ENCODE measurements at places on chromosomes 13 and 19.

DNA sequence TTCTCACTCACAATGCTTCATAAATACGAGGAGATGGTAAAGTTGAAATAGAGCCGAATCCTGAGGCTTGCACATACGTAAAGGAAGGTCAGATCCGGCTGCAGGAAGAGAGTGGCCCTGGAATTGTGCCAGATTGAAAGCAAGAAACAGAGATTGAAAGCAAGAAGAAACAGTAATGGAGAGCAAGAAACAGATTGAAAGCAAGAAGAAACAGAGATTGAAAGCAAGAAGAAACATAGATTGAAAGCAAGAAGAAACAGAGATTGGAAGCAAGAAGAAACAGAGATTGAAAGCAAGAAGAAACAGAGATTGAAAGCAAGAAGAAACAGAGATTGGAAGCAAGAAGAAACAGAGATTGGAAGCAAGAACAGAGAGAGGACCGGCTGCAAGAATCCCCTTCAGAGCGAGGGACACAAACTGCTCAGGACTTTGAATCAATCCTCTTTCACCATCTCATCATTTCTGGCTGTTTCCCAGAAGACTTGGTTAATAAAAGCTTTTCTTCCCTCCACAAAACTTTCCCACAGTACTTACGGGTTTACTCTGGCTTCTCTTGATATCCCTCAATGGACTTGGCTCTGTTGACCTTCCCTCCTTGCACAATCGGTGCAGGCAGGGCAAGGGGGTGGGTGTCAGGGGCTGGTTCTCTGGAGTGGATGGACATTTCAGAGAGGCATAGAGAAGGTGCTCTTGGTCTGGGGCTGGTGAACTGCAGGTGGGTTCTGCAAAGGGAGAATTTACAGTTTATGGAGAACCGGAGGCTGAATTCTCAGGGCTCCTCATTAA is 25.5 kb downstream of the OR7A5 start:
- no peak for DNase-seq
- H3K36me3 ChIP-seq = no peaks in the 10 kb centered on the region
- H3K4me1 ChIP-seq = no peaks in the 10 kb centered on the region
- H3K4me3 ChIP-seq = no peak overlapping the region

DNA sequence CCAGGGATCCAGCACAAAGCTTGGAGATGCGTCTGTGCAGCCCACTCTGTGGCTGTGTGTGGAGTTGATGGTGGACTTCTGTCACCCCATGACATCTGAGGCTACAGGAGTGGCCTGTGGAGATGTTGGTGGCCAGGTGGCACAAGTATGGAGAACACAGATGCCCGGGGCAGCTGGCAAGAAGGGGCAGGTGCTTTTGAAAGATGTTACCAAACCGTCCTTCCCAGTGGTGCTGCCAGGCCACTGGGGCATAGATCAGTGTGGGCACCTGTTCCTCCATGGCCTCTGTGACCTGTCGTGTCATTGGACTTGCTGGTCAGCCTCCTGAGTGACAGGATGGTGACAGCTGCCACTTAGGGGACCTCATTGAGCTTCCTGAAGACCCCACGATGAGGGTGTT is 36.2 kb downstream of the KDM4B start:
- peaks cover 22% of the 10 kb centered on the region for H3K4me1 ChIP-seq
- H3K4me3 ChIP-seq = no peak overlapping the region
- H3K27ac ChIP-seq = no peak overlapping the region
- no peaks in the 10 kb centered on the region for H3K27me3 ChIP-seq

- no peak overlapping the region for H3K27ac ChIP-seq
- no peaks in the 10 kb centered on the region for H3K27me3 ChIP-seq
- H3K4me3 ChIP-seq = no peak overlapping the region
- H3K4me1 ChIP-seq = peaks cover 20% of the 10 kb centered on the region
These were observed 172.8 kb downstream of the EFNB2 start for GRCh38 chr13:106362707-106363106.

DNA sequence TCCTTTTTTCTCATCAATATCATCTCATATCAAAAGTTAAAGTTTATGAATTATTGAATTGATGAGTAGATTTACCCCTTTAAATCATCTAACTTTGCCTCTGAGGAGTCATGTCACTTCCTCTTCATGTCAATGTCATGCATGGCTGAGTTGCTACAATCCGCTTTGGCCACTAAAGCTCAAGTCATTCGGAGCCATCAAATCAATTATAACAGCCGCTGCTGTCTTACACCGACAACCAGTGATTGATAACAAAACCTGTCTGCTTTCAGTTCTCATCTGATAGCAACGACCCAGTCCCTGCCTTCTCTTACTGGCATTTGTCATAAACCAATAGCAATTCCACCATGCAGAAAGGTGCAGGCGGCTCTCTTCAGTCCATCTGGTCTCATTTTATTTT is 429.3 kb downstream of the DIAPH3 start:
- H3K36me3 ChIP-seq = no peaks in the 10 kb centered on the region
- DNase-seq = no peak
- no peak overlapping the region for H3K4me3 ChIP-seq
- peaks cover 5% of the 10 kb centered on the region for H3K4me1 ChIP-seq
- no peak overlapping the region for H3K27ac ChIP-seq
- no peaks in the 10 kb centered on the region for H3K27me3 ChIP-seq

- H3K4me1 ChIP-seq = peaks cover 62% of the 10 kb centered on the region
- DNase-seq = no peak
- H3K27ac ChIP-seq = peak overlapping the region; percentile 71
- peaks cover 5% of the 10 kb centered on the region for H3K36me3 ChIP-seq
These were observed 509.5 kb downstream of the GPC6 start for GRCh38 chr13:93736081-93736480.

- H3K36me3 ChIP-seq = peaks cover 37% of the 10 kb centered on the region
- no peak overlapping the region for H3K27ac ChIP-seq
- DNase-seq = no peak
- H3K4me3 ChIP-seq = no peak overlapping the region
- no peaks in the 10 kb centered on the region for H3K4me1 ChIP-seq
- H3K27me3 ChIP-seq = no peaks in the 10 kb centered on the region
These were observed 25.5 kb downstream of the UPF1 start for GRCh38 chr19:18857223-18857622.

- no peak overlapping the region for H3K27ac ChIP-seq
- no peak for DNase-seq
- no peaks in the 10 kb centered on the region for H3K4me1 ChIP-seq
These were observed 170.0 kb upstream of the SLC10A2 start for GRCh38 chr13:103236213-103236612.

DNA sequence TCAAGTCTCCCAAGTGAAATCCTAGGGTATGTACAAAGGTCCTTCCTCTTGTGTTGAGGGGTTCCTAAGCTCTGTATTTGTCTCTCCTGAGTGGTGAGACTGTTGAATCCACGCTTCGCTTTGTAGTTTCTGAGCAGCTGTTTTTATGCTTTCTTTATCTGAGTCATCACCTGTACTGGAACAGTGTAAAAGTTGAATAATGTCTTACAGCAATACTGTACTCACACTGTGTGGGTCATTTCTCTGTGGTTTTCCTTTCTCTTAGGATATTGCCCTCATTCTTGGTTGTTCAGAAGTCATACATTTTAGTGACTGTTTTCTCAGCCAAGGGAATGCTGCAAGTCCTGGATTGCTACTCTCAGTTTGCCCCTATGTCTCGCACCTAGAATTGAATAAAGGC is 1596.6 kb downstream of the SLITRK5 start:
- no peak overlapping the region for H3K4me3 ChIP-seq
- DNase-seq = no peak
- no peak overlapping the region for H3K27ac ChIP-seq
- no peaks in the 10 kb centered on the region for H3K36me3 ChIP-seq
- H3K27me3 ChIP-seq = no peaks in the 10 kb centered on the region
- H3K4me1 ChIP-seq = peaks cover 4% of the 10 kb centered on the region

GRCh38 chr13:49516467-49516866 is 20.7 kb downstream of the PHF11 start:
- DNase-seq = no peak
- H3K27ac ChIP-seq = no peak overlapping the region
- H3K4me3 ChIP-seq = no peak overlapping the region
- peaks cover 43% of the 10 kb centered on the region for H3K36me3 ChIP-seq
- H3K27me3 ChIP-seq = no peaks in the 10 kb centered on the region

GRCh38 chr19:21626924-21627697 is 121.7 kb downstream of the ZNF429 start:
- H3K4me1 ChIP-seq = no peaks in the 10 kb centered on the region
- no peak for DNase-seq
- no peak overlapping the region for H3K4me3 ChIP-seq
- no peak overlapping the region for H3K27ac ChIP-seq
- H3K27me3 ChIP-seq = no peaks in the 10 kb centered on the region

GRCh38 chr13:53240401-53241025 is 211.9 kb downstream of the OLFM4 start:
- H3K4me3 ChIP-seq = no peak overlapping the region
- no peaks in the 10 kb centered on the region for H3K36me3 ChIP-seq
- H3K27me3 ChIP-seq = no peaks in the 10 kb centered on the region
- no peak overlapping the region for H3K27ac ChIP-seq
- no peak for DNase-seq

DNA sequence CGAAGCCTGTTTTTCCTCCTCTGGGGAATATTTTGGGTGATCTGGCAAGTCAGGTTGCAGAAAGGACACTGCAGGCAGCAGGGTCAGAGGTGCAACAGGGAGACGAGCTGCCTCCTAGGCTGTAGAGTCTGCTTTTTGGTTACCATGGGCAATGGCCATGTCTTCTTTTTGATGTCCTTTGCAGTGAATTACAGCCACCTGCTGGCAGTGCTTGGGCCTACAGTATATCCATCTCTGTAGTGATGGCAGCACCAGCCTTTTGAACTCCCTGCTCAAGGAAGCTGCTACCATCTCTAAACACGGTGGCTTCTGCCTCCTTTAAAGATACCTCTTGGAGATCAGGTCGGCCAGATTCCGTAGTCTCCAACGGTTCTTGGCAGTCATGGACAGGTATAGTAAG is 73.9 kb downstream of the WTIP start:
- no peaks in the 10 kb centered on the region for H3K27me3 ChIP-seq
- H3K27ac ChIP-seq = no peak overlapping the region
- H3K4me1 ChIP-seq = no peaks in the 10 kb centered on the region
- DNase-seq = no peak
- H3K4me3 ChIP-seq = no peak overlapping the region

DNA sequence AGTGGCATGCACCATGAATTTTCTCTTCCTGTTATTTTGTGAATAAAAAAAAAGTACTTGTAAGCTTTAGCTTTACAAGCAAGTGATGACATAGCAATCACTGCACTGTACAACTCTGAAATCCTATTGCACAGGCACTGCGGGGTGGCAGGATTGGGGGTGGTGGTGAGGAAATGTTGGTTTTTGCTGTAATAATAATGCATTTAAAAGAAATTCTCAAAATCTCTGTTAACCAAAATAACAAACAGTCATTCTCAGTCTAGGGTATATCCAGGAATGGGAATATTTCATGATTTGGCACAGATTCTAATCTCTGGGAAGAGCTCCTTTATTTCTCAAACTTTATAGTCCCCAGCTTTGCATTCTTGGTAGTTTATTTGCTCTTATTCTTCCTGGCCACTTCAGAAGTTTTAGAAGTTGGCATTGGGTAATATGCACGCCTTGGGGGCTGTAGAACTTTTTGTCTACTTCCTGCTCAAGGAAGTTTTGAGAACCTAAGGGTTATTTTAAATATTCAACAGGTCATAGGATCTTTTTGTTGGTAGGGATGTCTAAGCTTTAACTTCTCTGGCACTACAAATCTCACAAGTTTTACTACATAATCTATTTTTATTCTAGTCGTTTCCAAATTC is 353.0 kb upstream of the KLF12 start:
- H3K36me3 ChIP-seq = no peaks in the 10 kb centered on the region
- H3K27me3 ChIP-seq = no peaks in the 10 kb centered on the region
- H3K4me3 ChIP-seq = peak overlapping the region; percentile 18
- peak overlapping the region; percentile 73 for H3K27ac ChIP-seq
- peaks cover 17% of the 10 kb centered on the region for H3K4me1 ChIP-seq

- H3K27ac ChIP-seq = no peak overlapping the region
- H3K4me3 ChIP-seq = no peak overlapping the region
- H3K4me1 ChIP-seq = no peaks in the 10 kb centered on the region
- DNase-seq = no peak
- H3K27me3 ChIP-seq = no peaks in the 10 kb centered on the region
These were observed 591.9 kb downstream of the DACH1 start for GRCh38 chr13:71274923-71275608.

- peak overlapping the region; percentile 6 for H3K27ac ChIP-seq
- no peak overlapping the region for H3K4me3 ChIP-seq
- no peaks in the 10 kb centered on the region for H3K27me3 ChIP-seq
- no peak for DNase-seq
These were observed 33.4 kb downstream of the ALG5 start for GRCh38 chr13:36965767-36966166.

DNA sequence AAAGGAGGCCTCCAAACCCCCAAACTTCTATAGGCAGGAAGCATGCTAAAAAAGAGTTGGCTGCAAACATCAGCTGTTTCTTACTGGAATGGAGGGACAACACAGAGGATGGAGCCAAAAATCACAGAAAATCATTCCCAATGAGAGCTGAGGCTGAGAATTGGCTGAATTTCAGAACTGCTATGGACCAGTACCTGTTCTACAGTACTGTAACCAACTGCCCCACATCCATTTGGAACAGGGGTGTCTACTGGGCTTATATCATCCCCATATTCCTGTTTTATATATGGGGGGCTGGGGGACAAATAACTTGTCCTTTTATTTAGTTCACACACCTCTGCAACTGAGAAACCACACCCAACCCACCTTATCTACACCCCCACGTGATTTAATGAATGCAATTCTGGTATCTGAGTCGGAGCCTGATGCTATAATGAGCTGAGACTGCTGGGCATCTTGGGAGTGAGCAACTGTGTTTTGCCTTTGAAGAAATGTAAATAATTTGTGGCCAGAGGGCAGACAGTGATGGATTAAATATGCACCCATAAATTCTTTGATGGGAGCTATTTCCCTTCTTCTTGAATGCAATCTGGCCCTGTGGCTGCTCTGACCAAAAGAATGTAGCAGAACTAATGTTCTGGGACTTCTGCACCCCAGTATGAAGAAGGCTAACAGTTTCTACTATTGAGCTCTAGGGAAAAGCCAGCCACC is 82.6 kb downstream of the TBC1D4 start:
- peaks cover 11% of the 10 kb centered on the region for H3K4me1 ChIP-seq
- H3K36me3 ChIP-seq = no peaks in the 10 kb centered on the region
- no peak for DNase-seq
- no peak overlapping the region for H3K27ac ChIP-seq
- no peaks in the 10 kb centered on the region for H3K27me3 ChIP-seq

- H3K27ac ChIP-seq = peak within 1 kb of the TSS; percentile 98
These were observed at the start of gene NUMBL for GRCh38 chr19:40690050-40690692. Gene NUMBL, minus strand, starts transcription at chr19:40690651. Its CDS starts 168 bp downstream, at chr19:40690483.

DNA sequence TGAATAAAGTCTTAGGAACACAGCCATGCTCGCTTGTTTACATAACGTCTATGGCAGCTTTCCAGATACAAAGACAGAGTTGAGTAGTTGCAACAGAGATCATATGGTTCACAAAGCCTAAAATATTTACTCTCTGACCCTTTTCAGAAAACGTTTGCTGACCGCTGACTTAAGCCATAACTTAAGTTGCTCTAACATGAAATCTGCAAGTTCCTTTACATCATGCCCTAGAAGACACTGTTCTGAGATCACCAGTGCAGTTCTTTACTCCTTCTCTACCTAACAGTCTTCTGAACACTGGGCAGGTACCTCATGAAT is 166.4 kb downstream of the DCLK1 start:
- H3K4me3 ChIP-seq = no peak overlapping the region
- H3K27me3 ChIP-seq = no peaks in the 10 kb centered on the region
- DNase-seq = no peak
- H3K27ac ChIP-seq = no peak overlapping the region
- H3K36me3 ChIP-seq = peaks cover 2% of the 10 kb centered on the region
